ENCODE measurements at places on chromosomes 4 and X. TPM values are rescaled to one million over a fixed set of nuclear protein-coding genes. Genes with fewer than 3 reads are reported as not detected.

- no peak overlapping the region for H3K4me3 ChIP-seq
- H3K27ac ChIP-seq, result no peak overlapping the region
- H3K4me1 ChIP-seq, result no peaks in the 10 kb centered on the region
- no peak for DNase-seq
These were observed 154.4 kb downstream of the EFHC2 start for GRCh38 chrX:44189116-44189515.

- H3K4me1 ChIP-seq, result peaks cover 6% of the 10 kb centered on the region
- H3K36me3 ChIP-seq, result no peaks in the 10 kb centered on the region
- DNase-seq, result no peak
- H3K27me3 ChIP-seq, result no peaks in the 10 kb centered on the region
These were observed 88.6 kb downstream of the SLC9A7 start for GRCh38 chrX:46670316-46670715.

DNA sequence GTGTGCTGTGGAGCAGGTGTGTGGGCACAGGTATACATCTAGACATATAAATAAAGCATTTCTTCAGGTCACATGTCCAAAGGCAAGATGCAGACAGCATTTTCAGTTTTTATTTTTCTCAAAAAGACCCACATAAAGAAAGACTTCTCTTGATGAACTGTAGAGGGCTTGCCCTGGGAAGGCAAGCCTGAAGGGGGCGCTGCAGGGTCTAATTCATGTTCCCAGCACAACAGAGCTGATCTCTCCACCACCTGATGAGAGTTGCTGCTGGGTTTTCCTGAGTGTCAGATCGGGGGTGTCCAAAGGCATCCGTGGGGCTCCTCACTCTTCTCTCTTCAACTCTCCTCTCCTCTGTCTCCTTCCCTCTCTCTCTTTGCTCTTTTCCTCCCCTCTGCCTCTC lies 26.6 kb downstream of the ADRA2C start:
- no peak overlapping the region for H3K27ac ChIP-seq
- peaks cover 11% of the 10 kb centered on the region for H3K27me3 ChIP-seq
- H3K4me1 ChIP-seq, result no peaks in the 10 kb centered on the region
- H3K4me3 ChIP-seq, result no peak overlapping the region
- no peaks in the 10 kb centered on the region for H3K36me3 ChIP-seq

BTK gene
- total RNA-seq, result not detected

NALF2 gene
- total RNA-seq, result not detected

GASK1B gene
- total RNA-seq, result 37.6 TPM

MAP7D2 gene
- 0.28 TPM for total RNA-seq

DNA sequence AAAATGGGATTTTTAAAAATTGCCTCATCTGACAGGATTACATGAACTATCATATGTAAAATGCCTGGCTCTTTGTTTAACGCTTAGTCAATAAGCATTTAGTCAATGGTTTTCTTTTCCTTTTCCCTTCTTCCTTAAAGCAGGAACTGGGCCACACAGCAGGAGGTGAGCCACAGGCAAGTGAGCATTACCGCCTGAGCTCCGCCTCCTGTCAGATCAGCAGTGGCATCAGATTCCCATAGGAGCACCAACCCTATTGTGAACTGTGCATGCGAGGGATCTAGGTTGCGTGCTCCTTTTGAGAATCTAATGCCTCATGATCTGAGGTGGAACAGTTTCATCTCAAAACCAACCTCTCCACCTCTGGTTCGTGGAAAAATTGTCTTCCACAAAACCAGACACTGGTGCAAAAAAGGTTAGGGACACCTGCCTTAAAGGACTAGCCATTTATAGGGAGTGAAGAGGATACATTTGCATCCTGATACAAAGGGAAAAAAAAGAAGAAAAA lies 306.1 kb downstream of the FBXW7 start:
- H3K27me3 ChIP-seq, result peaks cover 19% of the 10 kb centered on the region
- no peak overlapping the region for H3K4me3 ChIP-seq
- H3K27ac ChIP-seq, result no peak overlapping the region

DNA sequence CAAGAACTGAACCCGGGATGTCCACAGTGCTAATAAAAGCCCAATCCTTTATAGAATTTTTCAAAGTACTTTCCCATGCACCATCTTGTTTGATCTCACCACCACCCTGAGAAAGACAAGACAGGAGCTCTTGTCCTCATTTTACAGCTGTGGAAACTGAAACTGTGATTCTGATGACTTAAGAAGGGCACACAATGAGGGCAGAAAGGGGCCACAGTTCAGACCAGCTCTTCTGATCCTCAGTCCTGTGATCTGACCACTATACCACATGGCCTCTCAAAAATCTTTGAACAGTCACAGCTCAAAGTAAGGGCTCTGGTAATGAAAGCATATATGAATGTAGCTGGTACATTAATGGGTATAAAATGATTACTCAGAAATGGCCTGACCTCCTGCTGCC lies 127.3 kb upstream of the CPEB2 start:
- no peaks in the 10 kb centered on the region for H3K36me3 ChIP-seq
- no peak overlapping the region for H3K27ac ChIP-seq
- no peak overlapping the region for H3K4me3 ChIP-seq
- no peak for DNase-seq

- H3K27ac ChIP-seq, result peak overlapping the region; percentile 86
- no peaks in the 10 kb centered on the region for H3K27me3 ChIP-seq
- no peak for DNase-seq
- H3K4me3 ChIP-seq, result no peak overlapping the region
These were observed 77.0 kb downstream of the ZNF827 start for GRCh38 chr4:145861336-145862318.

PALLD gene
- 886 TPM for total RNA-seq

LRP2BP gene
- 0.49 TPM for total RNA-seq

- H3K4me3 ChIP-seq, result no peak overlapping the region
- no peak overlapping the region for H3K27ac ChIP-seq
- H3K4me1 ChIP-seq, result no peaks in the 10 kb centered on the region
- peaks cover 14% of the 10 kb centered on the region for H3K36me3 ChIP-seq
These were observed 23.4 kb downstream of the BCOR start for GRCh38 chrX:40074080-40074958.

CCSER1 gene
- not detected for total RNA-seq

F8A3 gene
- total RNA-seq, result 6.1 TPM

GRCh38 chrX:15033917-15034316 lies 160.7 kb downstream of the MOSPD2 start:
- H3K36me3 ChIP-seq, result no peaks in the 10 kb centered on the region
- no peaks in the 10 kb centered on the region for H3K4me1 ChIP-seq
- no peak overlapping the region for H3K4me3 ChIP-seq
- DNase-seq, result no peak
- H3K27me3 ChIP-seq, result no peaks in the 10 kb centered on the region

DNA sequence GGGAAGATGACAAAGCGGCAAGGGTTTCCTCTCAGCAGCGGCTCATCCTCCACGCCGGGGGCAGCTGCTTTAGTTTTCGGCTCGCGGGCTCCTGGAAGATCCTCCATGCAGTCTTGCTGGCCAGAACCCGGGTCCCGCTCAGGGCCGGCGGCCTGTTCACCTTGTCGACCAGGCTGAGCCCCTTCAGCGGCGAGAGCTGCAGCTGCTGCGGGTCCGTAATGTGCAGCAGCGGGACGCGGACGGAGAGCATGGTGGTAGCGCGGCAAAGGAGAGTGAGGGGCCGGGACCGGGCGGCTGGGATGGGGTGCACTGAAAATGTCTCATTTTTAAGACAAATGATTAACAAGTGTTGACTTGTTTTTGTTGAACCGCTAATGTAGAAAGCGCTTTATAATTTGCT lies 33.2 kb downstream of the EFHC2 start:
- H3K36me3 ChIP-seq, result no peaks in the 10 kb centered on the region
- no peaks in the 10 kb centered on the region for H3K4me1 ChIP-seq
- H3K27ac ChIP-seq, result no peak overlapping the region
- H3K27me3 ChIP-seq, result no peaks in the 10 kb centered on the region

XAGE1B gene
- not detected for total RNA-seq

- H3K4me3 ChIP-seq, result no peak overlapping the region
- no peak for DNase-seq
- H3K27ac ChIP-seq, result no peak overlapping the region
These were observed 42.5 kb downstream of the MID1 start for GRCh38 chrX:10577853-10578252.

- H3K4me3 ChIP-seq, result no peak overlapping the region
- H3K27ac ChIP-seq, result peak overlapping the region; percentile 11
- no peak for DNase-seq
- H3K36me3 ChIP-seq, result peaks cover 7% of the 10 kb centered on the region
These were observed 36.0 kb upstream of the ARSJ start for GRCh38 chr4:114015444-114015899.

DCX gene
- total RNA-seq, result not detected

DNA sequence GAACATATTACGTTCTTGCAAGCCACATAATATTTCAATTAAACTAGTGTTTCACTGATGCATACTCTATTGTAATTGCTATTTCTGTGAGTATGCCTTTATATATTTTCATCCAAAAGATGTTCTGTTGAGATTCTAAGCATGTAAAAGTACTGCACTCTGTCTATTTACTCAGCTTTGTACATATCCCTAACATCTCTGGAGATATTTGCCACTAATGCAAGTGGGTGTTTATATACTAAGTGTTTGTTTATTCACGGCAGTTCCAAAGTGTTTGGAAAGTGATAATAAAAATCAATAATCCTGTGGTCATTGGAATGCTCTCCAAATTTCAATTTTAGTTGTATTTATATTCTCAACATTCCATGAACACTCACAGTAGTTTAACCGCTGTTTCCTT lies 1989.0 kb downstream of the C4orf33 start:
- no peak overlapping the region for H3K27ac ChIP-seq
- no peaks in the 10 kb centered on the region for H3K36me3 ChIP-seq
- H3K27me3 ChIP-seq, result peaks cover 4% of the 10 kb centered on the region

- no peaks in the 10 kb centered on the region for H3K36me3 ChIP-seq
- H3K27me3 ChIP-seq, result no peaks in the 10 kb centered on the region
These were observed 359.2 kb downstream of the IDS start for GRCh38 chrX:149145845-149146285.

- no peaks in the 10 kb centered on the region for H3K27me3 ChIP-seq
- H3K36me3 ChIP-seq, result no peaks in the 10 kb centered on the region
- H3K27ac ChIP-seq, result peak overlapping the region; percentile 92
- DNase-seq, result no peak
- H3K4me3 ChIP-seq, result peak overlapping the region; percentile 85
These were observed 305 bp upstream of the MAB21L2 start for GRCh38 chr4:150581641-150582051.

GRCh38 chr4:159206427-159206871 lies 103.6 kb downstream of the RAPGEF2 start:
- H3K4me1 ChIP-seq, result peaks cover 39% of the 10 kb centered on the region
- DNase-seq, result no peak
- H3K36me3 ChIP-seq, result no peaks in the 10 kb centered on the region
- H3K4me3 ChIP-seq, result peak overlapping the region; percentile 62

- no peaks in the 10 kb centered on the region for H3K4me1 ChIP-seq
- peaks cover 23% of the 10 kb centered on the region for H3K27me3 ChIP-seq
- H3K27ac ChIP-seq, result no peak overlapping the region
- no peak overlapping the region for H3K4me3 ChIP-seq
- no peak for DNase-seq
These were observed 11.8 kb downstream of the DSPP start for GRCh38 chr4:87620086-87620485.

DNA sequence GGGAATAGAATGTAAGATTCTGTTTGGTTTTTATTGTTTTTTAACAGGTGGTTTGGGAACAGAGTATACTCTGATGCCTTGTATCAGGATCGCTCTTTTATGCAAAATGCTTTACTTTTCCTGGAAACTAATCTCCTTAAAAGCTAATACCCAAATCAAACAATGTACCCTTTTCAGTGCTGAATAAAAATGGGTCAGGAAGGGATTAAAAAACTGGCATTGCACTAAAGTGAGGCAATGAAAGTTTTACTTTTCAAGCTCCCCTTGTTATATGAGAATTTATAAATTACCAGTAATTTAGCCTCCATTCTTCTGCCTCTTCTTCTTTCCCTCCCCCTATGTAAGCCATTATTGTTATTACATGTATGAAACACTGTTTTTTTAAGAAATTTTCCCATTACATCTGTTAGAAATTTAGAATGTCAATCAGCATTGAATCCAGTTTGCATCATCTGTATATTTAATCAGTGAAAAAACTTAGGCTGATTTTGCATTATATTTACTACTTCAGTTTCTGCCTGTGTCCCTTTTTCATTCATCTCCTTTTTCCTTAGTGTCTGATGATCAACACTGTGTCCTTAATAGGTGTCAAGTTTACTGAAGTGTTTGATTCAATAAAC lies 89.7 kb upstream of the NPNT start:
- no peaks in the 10 kb centered on the region for H3K36me3 ChIP-seq
- no peaks in the 10 kb centered on the region for H3K27me3 ChIP-seq
- DNase-seq, result no peak
- H3K4me1 ChIP-seq, result peaks cover 55% of the 10 kb centered on the region

COPS4 gene
- 37.5 TPM for total RNA-seq
